ENCODE measurements at places on chromosomes 5 and 9. TPM values are rescaled to one million over a fixed set of nuclear protein-coding genes. Genes with fewer than 3 reads are reported as not detected.

DNA sequence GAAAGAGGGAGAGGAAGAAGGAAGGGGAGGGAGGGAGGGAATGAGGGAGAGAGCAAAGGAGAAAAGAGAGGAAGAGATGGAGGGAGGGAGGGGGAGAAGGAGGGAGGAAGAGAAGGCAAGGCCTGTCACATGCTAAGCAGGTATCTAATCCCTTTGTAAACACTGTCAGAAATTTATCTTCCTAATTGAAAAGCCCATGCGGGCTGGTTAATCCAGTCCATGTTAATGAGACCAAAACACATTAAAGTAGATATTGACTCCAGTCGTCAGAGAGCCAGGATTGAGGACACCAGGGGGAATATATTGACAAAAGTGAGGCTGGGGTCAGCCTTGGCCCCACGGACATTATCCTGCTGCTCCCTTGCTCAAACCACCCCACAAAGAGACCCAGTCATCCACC is 37.4 kb upstream of the ALDH1B1 start:
- H3K27me3 ChIP-seq = peaks cover 2% of the 10 kb centered on the region
- H3K27ac ChIP-seq = no peak overlapping the region
- no peaks in the 10 kb centered on the region for H3K36me3 ChIP-seq
- peaks cover 3% of the 10 kb centered on the region for H3K4me1 ChIP-seq

DNA sequence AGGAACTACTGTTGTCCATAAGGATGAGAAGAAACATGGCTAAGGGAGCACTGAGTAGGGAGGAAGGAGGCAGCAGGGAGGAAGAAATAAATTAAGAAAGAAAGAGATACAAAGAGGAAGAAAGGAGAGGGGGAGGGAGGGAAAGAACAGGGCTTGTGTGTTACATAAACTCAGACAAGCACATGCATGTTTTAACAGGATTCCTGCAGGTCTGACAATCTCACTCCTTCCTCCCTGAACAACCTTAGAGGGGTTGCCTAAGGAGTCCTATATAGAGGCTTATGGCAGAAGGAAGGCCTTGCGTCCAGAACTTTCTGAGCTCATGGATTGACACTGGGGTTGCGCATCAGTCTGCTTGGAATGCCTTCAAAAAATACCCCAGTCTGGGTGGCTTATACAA is 4.2 kb upstream of the KCNIP1 start:
- no peaks in the 10 kb centered on the region for H3K4me1 ChIP-seq
- H3K4me3 ChIP-seq = no peak overlapping the region
- H3K27me3 ChIP-seq = peaks cover 46% of the 10 kb centered on the region
- no peak for DNase-seq
- no peaks in the 10 kb centered on the region for H3K36me3 ChIP-seq

DNA sequence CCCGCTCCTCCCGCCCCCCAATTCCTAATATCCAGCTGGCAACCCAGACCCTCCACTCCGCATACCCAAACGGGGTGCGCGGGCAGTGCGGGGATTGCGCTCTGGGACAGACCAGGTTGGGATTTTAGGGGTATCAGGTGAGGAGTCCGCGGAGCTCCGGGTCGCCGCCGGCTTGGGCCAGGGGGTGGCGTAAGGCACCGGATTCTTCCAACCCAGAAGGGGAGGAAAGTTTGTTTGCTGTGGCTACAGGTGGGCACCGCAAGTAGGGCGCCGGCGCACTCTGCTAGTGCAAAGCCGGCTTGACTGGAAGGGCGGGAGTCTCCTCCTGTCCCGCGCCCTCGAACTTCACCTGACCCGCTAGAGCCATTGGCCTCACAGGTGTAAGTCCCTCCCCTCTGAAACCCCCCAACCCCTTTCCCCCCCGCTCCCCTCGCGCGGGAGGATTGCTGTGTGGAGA is 709 bp downstream of the IQGAP2 start:
- H3K36me3 ChIP-seq = peaks cover 16% of the 10 kb centered on the region
- H3K27ac ChIP-seq = peak overlapping the region; percentile 98
- peaks cover 55% of the 10 kb centered on the region for H3K4me1 ChIP-seq

- no peaks in the 10 kb centered on the region for H3K27me3 ChIP-seq
- H3K4me3 ChIP-seq = no peak overlapping the region
- no peaks in the 10 kb centered on the region for H3K4me1 ChIP-seq
- peaks cover 17% of the 10 kb centered on the region for H3K36me3 ChIP-seq
- no peak overlapping the region for H3K27ac ChIP-seq
- DNase-seq = no peak
Observed at GRCh38 chr5:37631939-37632338, 207.9 kb downstream of the GDNF start.

Gene SNCAIP
- total RNA-seq = not detected

Data from activated CD4-positive, alpha-beta T cell treated with anti-CD3 and anti-CD28 coated beads, Interleukin-2, amount 10 ng/mL, durations not matched to agents 24 days and 14 days (primary cell).